ENCODE measurements at places on chromosomes 6 and 20.

DNA sequence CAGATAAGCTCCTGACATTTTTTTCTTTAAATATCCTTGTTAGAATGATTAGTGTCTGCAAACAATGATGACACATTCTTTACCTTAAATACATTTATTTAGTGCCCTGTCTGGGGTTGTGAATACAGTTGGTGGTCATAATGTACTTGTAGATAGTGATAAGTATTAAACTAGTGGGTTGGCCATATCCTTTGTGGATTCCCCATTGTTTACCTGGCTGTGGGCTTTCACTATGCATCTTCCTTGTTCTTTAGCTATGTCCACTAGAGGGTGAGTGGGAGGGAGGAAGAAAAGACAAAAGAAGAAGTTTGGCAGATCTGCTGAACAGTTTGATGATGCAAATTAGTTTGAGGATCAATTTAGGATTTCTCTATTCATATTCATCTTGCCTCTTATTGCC is 15.7 kb downstream of the HS3ST5 start:
- DNase-seq: no peak

DNA sequence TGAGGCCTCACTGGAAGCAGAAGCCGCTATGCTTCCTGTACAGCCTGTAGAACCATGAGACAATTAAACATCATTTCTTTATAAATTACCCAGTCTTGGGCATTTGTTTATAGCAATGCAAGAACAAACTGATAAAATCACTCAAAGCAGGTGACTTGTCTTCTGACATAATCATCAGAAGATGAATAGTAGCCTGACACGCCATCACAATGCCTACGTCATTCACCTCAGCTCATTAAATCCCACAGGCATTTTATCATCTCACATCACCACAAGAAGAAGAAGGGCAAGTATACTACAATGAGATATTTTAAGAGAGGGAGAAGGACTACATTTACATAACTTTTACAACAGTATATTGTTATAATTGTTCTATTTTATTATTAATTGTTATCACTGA is 3.1 kb upstream of the CAP2 start:
- DNase-seq: no peak

GRCh38 chr20:59817846-59818615 is 115.4 kb downstream of the SYCP2 start:
- no peak for DNase-seq

GRCh38 chr6:148689168-148689567 is 57.7 kb upstream of the UST start:
- DNase-seq: no peak

DNA sequence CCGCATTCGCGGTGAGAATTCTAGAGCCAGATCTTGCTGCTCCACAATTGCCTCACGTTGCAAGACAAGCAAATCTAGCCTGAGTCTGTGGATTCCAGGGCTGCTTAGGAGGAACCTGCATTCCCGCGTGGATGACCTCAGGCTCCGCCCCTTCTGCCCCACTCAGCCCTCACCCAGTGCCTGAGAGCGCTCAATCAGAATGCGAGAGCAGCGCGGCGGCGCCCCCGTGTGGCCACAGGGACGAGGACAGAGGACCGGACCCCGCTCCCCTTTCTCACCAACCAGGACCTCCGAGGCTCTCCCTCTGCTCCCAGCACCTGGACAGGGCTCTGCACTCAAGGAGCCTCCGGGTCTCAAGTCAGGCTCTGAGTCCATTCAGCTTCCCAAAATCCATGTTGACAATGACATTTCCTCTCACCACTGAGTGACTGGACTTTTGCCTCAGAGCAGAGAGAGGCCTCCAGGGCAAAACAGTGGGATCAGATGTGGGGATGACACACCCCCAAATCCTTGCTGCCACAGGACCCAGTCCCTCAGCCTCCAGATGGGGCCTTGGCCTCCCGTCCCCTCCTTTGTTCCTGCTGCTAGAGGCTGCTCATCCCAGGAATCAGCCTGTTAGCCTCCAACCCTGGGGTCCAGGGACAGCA is 52.0 kb downstream of the RPP21 start:
- peak; percentile 71 for DNase-seq

DNA sequence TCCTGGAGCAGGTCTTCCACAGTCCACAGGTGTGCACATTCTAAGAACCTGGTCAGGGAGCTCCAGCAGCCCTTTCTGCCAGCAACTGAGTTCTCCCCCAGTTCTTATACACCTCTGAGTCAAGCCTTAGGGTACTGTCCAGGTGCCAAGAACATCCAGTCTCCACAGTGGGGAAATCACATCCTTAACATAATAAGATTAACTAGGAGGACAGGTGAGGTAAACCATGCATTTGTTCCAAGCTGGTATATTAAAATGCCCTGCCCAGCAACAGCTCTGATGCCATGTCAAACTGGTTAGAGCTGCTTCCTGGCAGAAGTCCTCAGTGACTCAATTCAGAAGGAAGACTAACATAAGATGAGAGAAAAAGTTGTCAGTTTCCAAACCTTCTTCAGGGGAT is 303.9 kb upstream of the SGK1 start:
- DNase-seq: no peak

DNA sequence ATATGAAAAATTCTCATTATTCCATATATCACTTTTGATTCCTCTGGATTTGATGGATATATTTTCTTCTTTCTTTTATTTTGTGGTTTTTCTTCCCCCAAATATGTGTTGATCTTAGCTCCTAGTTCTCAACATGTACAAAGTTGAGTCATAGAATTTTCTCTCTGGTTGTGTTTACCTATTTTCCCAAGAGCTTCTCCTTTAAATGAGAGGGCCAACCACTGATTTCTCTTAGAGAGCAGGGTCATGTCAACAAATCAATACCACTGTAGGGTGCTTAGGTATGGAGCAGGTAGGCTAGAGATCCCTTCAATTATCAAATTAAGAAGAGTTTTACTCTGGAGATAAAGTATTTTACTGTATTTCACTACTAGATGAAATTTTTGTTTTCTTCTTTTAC is 145.7 kb downstream of the BMP5 start:
- DNase-seq: no peak

DNA sequence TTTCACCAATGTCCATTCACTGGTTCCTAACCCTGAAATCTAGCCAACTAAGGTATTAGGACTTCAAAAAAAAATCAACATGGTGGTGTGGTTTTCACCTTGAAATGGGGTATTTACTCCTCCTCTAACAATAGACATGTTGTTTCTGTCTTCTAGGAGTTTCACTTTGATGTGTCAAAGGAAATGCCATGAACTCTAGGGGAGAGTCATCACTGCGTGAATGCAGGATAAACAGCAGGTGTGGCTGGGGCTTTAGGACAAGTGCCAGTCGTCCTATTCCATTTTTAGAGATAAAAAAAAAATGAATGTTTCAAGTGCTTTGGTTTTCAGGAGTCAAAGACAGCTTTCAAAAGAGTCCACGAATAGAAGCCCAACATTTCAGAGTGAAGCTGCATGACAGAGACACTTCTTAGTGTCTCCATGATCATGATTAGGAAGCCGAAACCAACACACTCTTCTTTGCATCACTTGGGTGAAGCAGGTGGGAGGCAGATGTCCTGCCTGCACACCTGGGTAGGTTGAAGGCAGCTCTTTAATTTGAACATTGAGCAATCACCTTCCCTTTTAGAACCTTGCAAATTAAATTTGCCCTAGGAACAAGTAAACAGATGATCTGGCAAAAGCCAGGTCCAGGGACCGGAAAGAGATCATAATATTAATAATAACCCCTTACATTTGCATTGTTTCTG is 328.5 kb upstream of the PRDM1 start:
- DNase-seq: peak; percentile 42

GRCh38 chr6:7629321-7629720 is 39.3 kb downstream of the SNRNP48 start:
- DNase-seq: no peak

DNA sequence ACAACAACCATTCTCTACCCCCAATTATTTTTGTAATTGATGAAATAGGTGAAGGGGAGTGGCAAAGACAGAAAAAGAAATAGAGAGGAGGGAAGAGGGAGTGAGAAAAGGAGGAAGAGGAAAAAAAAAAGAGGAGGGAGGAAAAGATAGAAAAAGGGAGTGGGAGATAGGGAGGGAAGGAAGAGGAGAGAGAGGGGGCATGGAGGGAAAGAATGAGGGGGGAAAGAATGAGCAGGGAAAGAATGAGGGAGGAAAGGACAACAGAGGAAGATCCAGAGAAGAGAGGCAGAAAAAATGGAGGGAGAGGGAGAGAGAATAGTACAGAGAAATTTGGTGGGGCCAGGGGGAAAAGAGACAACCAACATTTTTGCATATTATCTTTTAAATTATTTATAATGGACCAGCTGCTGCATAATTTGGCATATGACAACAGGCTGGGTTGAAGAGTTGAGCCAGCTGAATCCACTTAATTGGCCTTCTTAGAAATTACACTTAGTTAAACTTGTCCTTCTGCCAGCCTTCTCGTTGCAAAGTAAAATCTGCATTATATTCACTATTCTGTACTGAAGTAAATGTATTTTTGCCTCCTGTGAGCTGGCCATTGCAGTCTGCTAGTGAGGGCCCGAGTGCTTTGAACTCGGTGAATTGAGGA is 101.0 kb downstream of the ARHGAP18 start:
- DNase-seq: no peak

DNA sequence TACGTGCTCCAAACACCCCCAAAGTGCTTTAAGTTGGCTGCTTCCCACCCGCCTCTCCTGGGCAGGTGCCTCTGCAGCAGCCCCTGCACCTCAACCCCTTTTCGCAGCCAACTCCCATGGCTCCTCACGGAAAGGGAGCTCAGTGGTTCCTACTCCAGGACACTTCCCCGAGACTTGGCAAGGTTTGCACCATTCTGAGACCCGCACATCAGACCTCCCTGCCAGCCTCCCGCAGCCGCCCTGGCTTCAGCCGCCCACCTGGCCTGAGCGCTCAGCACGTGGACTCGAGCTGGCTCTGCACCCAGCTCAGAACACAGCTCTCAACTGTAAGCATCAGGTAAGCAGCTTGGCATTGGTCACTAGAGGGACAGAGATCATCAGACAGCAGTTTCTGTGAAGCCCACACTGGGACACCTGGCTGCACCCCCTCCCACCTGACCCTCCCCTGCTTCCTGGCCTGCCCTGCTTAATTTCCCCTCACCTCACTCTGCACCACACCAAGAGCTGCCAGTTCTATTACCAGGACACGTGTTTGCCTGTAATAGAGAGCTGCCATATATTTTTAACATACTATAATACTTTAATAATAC is 28.5 kb downstream of the GMDS start:
- no peak for DNase-seq

DNA sequence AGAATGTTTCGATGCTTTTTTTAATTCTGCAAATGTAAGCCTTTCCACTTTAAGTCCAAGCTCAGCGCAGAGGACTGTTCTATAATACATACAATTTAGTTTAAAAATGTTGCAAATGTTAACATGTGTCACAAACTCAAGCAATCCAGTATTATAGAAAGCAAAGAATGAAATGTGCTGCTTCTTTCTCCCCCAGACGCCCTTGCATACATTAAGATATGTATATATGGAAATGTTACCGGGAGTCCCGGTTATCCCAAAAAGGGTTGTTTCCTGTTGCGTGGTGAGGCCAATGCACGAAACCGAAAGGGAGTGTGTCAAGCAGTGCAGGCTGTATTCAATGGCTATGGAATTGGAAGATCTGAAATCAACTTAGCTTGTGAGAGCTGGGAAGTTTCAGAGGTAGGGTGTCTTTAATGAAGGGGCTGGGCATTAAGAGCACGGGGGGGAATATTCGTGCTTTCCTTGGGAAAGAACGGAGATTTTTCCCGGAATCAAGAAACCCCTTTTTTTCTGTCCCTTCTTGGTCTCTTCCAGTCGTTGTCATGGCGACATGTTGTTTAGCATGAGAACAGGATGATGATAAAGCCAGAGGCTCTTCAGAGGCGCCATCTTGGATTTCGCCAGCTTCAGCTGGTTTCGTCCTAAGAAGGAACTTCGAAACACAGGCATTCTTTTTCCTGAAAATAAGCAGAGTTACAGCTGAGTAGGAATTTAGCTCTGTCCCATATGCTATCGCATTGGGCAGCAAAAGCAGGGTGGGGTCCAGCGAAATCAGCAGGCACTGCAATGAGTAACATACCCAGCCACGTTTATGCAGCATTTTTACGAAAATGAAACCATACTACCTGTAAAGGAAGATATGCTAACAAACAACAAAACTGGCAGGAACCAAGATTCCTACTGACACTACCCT is 10.1 kb upstream of the NQO2 start:
- DNase-seq: no peak

- no peak for DNase-seq
Observed at GRCh38 chr20:21396599-21397340, 556 bp downstream of the NKX2-4 start.

DNA sequence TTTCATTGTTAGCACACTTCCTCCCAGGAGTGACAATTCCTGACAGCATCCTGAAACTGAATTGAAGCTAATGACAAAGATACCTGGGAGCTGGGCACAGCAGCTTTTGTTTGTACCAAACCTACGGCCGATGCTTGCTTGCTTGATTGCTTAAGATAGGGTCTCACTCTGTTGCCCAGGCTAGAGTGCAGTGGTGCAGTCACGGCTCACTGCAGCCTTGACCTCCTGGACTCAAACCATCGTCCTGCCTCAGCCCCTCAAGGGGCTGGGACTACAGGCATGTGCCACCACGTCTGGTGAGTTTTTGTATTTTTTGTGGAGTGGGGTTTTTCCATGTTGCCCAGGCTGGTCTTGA is 84.7 kb upstream of the SCP2D1 start:
- no peak for DNase-seq

DNA sequence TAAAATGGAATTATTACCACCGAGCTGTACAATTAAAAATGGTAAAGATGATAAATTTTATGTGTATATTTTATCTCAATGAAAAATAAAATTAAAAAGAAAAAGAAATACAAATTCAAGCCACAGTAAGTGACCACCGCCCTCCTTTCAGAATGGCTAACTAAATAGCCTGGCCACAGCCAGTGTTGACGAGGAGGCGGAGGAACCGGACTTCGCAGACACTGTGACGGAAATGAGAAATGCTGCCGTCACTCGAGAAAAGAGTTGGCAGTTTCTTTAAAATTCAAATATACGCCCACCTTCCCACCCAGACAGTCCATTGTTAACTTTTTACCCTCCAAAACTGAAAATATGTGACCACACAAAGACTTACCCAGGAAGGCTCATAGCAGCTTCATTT is 50.0 kb downstream of the FOXF2 start:
- no peak for DNase-seq

GRCh38 chr6:115629415-115629814 is 431.3 kb downstream of the FRK start:
- no peak for DNase-seq

Measured in GM19239 (cell line).